ENCODE measurements at places on chromosomes 6 and 20.
A peak's percentile ranks its signal among the peaks of the same experiment; 100 is the strongest.

- DNase-seq, result no peak
Measured at GRCh38 chr20:37638527-37638926, 55.3 kb upstream of the CTNNBL1 start.

DNA sequence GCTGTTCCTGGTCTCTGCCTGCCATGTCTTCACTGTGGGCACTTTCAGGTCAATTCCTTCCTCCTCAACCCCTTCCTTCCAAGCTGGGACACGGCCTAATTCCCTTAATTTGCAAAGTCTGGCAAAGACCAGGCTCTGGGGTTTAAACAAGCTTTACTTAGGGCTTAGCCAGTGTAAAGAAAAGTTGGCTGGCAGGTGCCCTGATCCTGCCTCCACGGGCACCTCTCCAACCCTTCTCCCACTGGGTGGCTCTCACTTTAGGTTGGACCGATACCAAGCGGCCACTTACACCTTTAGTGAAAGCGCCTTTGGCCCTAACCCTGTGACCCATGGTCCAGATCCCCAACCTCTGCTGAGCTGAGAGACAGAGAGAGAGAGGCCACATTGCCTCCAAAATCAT lies 13.7 kb upstream of the MLN start:
- DNase-seq, result no peak

DNA sequence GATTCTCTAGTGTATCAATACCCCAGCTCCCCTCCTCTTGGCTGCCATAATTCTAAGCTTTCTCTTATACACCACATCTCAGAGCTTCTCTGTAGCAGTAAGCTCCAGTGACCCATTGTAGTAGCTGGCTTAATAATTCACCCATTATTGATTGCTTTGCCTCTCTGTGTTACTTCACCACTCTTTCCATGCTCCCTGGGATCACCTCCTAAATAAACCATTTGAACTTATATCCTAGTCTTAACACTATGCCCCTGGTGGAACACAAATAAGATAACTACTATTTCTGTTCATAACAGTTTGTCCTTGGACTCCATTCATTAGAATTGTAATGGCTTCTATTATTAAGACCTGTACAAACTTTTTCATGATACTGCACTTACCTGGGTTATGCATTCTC lies 758.9 kb downstream of the KIF16B start:
- DNase-seq, result no peak

DNA sequence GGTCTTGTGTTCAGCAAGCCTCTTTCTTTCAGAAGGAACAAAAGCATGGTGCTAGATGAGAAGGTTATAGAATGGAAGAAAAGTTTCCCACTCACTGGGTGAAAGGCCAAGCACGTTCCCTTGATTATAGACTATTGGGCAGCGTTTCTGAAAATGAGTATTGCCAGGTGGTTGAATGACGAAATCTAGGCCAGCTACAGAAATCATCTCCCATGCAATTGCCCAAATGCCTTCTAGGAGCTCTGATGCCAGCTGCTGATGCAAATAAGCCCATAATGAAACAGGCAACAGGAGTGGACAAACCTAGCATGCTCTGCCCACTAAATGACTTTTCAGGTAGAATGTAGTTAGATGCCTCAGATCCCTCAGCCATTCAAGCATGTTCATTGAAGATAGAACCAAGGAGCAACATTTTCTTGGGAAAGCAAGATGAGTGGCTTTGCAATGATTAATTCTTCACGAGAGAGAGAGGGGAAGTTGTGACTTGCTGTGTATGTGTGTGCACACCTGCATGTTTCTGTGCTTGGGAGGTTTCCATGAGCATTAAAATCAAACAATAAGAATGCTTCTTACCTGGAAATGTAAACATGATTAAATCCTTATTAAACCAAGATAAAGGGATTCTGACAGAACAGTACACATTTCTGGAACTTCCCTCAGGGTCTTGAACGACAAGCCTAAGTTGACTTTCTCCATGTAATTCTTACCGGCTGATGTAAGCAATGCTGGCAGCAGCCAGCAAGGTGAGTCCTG lies 43.6 kb downstream of the ADTRP start:
- no peak for DNase-seq

DNA sequence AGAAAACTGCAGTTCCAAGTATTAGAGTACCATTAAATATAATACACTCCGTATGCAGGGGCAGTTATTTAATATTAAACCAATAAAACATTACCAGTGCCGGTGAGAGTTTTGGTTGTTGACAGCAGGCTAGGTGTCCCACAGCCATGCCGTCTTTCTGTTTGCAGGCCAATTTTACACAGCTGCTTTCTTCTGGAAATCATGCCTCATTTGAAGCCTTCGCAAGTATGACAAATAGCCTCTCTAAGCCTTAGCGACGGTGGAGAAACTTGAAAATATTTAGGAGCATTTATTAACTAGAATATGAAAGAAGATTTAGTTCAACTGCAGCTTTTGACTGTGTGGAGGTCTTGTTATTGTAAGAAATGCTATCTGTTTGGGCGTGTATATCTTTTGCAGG lies 226.0 kb downstream of the BMP2 start:
- DNase-seq, result no peak

DNA sequence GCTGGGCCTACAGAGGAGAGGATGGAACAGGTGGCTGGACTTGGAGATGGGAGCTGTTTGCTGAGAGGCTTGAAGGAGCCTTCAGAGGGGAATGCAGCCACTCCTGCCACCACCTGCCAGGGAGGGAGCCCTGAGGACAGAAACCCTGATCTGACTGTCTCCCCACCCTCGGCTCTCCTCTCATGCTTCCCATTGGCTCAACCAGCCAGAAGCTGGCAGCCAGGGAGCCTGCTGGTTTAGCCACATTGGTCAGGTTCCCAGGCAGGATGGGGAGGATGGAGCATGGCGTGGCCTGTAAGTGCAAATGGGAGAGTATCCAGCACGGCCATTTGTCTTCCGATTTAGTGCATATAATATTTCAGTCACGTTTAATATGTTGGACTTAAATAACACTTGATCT lies 12.8 kb downstream of the TREM1 start:
- no peak for DNase-seq

GRCh38 chr20:23520185-23520584 lies 29.3 kb downstream of the CST8 start:
- no peak for DNase-seq

GRCh38 chr6:169160091-169160854 lies 93.4 kb downstream of the THBS2 start:
- no peak for DNase-seq

GRCh38 chr6:168441434-168442391 lies 729 bp downstream of the SMOC2 start:
- DNase-seq, result no peak

DNA sequence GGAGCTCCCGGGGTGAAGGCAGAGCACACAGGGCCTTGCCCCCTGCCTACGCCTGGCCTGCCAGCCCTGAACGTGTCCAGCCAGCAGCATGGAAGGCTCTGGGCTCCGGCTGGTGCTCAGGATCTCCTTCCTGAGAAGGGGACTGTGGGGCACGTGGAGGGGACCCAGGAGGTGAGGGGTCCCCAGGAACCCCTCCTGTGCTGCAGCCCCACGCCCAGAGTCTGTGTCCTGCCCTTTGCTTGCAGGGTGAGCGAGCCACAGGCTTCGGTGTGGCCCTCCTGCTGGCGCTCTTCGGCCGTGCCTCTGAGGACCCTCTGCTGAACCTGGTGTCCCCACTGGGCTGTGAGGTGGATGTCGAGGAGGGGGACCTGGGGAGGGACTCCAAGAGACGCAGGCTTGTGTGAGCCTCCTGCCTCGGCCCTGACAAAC lies 22.3 kb downstream of the NPEPL1 start:
- no peak for DNase-seq

DNA sequence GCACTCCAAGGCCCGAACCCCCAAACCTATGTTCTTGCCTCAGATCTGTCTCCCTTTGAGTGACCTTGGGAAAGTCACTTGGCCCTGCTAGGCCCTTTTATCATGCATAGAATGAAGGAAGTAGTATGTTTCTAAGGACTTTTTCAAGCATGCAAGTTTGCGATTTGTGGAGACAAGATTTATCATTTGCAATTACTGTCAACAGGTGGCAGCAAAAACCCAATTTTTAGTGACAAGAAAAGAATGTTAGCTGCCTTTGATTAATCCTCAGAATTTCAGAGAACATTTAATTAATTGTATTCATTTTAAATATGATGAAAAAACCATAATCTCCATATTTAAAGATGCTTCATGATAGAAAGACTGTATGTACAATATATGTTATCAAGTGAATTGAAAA lies 28.3 kb upstream of the PREP start:
- DNase-seq, result peak; percentile 57

- DNase-seq, result no peak
Measured at GRCh38 chr6:44054721-44055559, 72.3 kb downstream of the MRPL14 start.

DNA sequence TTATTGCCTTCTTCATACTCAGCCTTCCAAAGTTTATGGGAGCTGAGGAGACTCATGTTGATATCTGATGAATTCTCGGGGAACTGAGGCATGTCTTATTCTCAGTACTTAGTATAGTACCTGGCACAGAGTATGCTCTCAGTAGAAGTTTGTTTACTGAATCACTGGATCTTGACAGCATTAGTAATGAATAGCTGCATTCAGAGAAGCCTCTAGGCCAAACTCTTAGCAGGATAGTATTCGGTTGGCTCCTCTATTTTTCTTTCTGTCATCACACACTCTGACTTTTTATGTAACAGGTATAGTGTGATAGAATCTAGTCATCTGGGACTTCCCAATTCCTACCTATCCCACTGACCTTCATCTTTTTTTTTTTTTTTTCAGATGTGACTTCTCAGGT lies 566.4 kb upstream of the MAN1A1 start:
- no peak for DNase-seq

GRCh38 chr20:1301031-1301529 lies 27.9 kb downstream of the SDCBP2 start:
- peak; percentile 36 for DNase-seq

GRCh38 chr20:38883081-38883980 lies 42.9 kb upstream of the FAM83D start:
- no peak for DNase-seq

GRCh38 chr20:12575352-12576095 lies 433.2 kb upstream of the SPTLC3 start:
- DNase-seq, result no peak

- DNase-seq, result no peak
Measured at GRCh38 chr6:127956260-127956888, 55.5 kb upstream of the THEMIS start.

GRCh38 chr6:142551274-142551811 lies 249.5 kb downstream of the ADGRG6 start:
- no peak for DNase-seq

Data from AML-193 (cell line).